Stimulated activated CD4-positive, alpha-beta T cell treated with anti-CD3 and anti-CD28 coated beads, TNF-alpha, amount 100 ng/mL, for 24 hours (primary cell): ENCODE measurements at places on chromosomes 6 and 20.

- no peak for DNase-seq
These were observed 178.2 kb downstream of the SOX4 start for GRCh38 chr6:21771626-21772320.

DNA sequence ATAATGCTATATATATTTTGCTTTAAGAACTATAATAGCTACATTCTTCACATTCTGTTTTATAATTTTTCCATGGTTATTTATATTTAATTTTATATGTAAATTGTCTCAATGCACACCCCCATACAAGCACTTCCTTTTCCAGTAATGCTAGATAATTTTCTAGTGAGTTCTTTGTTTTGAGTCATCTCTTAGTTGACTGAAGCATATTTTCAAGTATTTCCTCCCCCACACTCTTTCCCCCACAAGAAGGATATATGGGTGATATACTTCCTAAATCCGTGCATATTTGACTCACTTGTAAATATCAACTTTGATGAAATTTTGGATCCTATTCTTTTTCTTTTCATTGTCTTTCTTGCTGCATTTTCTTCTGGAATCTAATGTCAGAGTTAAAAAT is 82.1 kb upstream of the SRSF6 start:
- DNase-seq: no peak

- DNase-seq: no peak
These were observed 30.1 kb downstream of the ELMO2 start for GRCh38 chr20:46376196-46376785.

DNA sequence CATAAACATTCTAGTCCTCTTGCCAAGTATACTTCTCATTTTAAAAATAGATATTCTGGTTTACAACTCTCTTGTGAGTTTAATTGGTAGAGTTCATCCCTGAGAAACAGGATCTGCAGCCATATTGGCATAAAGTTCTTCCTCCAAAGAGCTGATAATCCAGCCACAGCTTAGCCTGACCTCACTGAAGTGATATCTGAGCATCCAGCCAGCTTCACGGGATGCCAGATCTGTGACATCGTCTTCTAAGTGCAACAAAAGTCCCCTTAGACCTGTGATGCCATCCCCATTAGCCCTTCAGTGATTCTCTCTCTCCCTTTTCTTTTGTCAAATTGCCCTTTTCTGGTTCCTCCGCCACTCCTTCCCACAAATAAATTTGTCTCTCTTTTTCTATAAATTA is 180.6 kb upstream of the STXBP5 start:
- no peak for DNase-seq

DNA sequence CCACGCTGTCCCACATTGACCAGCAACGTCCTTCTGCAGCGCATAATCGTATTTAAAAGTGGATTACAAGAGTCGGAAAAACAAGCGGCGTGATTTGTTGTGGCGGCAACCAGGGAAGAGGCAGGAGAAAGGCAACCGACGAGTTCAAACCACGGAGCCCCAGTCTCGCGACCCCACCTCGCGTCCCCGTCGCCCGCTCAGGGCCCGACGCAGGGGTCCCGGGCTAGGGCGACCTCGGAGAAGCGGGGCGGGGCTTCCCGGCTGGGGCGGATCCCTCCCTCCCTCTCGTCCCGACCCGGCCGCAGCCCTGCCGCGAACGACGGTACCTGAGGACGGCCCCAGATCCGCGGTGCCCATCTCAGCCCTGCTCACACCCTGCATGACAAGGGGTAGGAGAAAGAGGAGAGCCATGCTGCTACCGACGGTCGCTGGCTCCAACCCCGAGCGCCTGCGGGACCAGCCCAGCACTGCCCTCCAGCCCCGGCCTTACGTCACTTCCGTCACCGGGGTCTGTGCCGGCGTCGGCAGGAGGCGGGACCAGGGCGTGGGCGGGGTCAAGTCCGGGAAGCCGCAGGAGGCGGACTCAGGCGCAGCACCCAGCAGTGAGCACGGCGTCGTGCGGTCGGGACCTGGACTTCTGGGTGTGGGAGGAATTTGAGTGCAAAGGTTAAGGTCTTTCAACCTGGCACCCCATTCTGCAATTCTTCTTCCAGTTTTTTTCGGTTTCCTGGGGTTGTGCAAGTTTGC is at the start of gene IFNGR1:
IFNGR1 (minus strand) TSS at position 469 of the 747 bp plus-strand sequence; CDS start at position 411, 58 bp downstream.
- DNase-seq: peak; percentile 97

- no peak for DNase-seq
These were observed 90.5 kb downstream of the GPX5 start for GRCh38 chr6:28615955-28616747.

- DNase-seq: no peak
These were observed 103.2 kb upstream of the GRIK2 start for GRCh38 chr6:101290346-101290745.

DNA sequence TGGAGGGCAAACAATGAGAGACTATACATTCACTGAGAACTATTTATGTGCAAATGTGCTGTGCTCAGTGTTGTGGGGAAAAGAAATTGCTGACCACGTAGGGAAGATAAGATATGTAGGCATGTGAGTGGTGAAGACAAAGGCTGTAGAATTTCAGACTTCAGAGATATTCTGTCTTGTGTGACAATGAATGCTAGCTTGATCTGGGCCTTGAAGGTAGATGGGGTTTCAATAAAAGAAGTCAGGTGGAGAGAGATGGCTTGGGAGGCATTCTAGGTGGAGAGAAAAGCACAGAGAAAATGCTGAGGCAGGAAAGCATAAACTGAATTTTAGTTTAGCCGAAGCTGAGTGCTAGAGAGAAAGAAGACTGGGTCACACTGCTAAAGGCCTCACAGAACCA is 56.8 kb upstream of the EEF1A1 start:
- DNase-seq: no peak

GRCh38 chr6:157030755-157031154 is 253.6 kb downstream of the ARID1B start:
- no peak for DNase-seq

GRCh38 chr6:11634948-11635347 is 97.4 kb downstream of the TMEM170B start:
- no peak for DNase-seq

GRCh38 chr6:43767553-43768505 is 2.2 kb upstream of the VEGFA start:
- DNase-seq: no peak

- peak; percentile 24 for DNase-seq
These were observed 74.4 kb upstream of the FOXC1 start for GRCh38 chr6:1535295-1535694.

DNA sequence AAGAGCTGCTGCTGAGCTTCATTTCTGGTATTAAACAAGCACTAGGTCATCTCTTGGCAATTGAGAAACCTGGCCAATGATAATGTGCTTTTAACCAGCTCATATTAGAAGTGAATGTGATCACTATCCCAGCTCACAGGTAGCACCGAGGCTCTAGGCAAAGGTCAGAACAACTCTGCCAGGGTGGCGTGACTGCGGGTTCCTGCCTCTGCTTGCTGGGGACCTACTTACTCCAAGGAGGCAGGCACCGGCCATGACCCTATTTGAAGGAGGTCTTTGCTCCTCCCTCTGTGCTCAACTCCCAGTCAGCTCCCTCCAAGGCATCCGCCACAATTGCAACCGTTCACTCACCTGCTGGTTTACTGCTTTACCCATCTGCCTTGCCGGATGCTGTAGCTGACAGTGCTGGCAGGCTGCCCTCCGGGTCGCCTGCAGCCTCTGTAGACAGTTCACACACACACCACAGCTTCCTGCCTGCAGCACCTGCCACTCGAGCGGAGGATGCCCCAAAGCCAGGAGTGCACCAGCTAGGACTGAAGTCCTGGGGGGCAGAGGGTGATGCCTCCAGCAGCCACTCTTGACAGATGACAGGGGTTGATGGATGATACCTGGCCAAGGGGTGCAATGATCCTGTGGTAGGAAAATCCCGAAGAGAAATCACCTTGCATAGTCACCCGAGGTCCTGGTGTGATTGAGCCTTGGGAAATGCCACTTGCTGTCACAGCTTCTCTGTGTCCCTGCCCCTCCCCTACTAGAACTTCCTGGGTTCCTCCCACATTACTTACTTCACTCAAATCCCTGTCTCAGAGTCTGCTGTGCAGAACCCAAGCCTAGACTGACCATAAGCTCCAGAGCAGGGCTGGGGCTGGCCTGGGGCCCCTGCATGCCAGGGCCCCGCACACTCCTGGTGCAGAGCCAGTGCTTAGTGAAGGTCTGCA is 8.8 kb upstream of the VSX1 start:
- DNase-seq: peak; percentile 24

GRCh38 chr20:24406750-24407149 is 62.7 kb upstream of the SYNDIG1 start:
- no peak for DNase-seq

DNA sequence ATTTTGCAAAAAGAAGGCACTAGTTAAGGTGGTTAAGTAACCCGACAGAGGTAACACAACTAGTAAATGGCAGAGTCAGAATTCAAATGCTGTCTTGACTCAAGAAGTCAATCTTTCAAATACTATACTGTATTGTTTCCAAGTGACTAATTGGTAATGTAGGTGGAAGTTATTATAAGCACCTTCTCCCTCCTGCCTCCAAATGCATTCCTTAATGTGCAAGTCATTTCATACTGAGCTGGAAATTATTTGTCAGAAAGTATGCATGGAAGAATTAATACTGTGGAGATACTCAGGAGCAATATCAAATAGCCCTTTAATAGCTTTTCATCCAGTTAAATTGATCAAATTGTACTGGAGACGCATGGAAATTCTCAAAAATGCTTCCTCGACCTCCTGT is 579.1 kb downstream of the DOK5 start:
- DNase-seq: no peak

DNA sequence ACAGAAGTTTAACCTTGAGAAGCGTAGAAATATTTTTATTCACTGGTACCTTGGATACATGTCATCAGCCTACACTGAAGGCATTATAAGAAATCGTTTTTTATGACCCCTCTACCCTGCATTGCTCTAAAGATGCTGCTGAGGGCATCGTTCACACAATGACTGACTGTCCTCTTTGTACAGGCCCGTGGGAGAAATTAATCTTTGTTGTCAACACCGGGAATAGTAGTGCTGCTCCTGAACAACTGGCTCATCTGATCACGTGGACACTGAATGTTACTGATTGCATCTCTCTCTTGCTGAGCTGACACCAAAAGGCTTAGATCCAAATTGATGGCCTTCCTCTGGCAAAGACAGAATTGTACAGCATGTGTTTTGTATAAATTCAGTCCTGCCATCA is 157.1 kb upstream of the SMLR1 start:
- no peak for DNase-seq

DNA sequence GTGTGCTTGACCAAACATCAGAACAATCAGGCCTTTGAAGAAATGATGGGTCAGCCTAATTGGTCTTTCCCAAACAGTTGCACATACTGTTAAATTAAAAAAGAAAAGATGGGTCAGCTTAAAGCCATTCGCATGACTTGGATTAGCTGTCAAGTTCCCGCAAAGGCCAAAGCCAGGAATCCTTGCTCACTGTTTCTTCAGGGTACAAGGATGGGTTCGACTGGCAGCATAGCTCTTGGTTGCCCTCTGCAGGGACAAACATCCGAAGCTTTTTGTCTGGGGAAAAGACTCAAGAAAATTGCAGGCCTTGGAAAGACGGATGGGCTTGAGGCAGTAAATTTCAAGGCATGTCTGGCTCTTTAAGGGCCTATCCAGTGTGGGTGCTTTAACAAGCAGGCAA is 168.0 kb downstream of the HDGFL1 start:
- DNase-seq: no peak

- no peak for DNase-seq
These were observed 35.0 kb downstream of the RNF144B start for GRCh38 chr6:18422136-18422535.

DNA sequence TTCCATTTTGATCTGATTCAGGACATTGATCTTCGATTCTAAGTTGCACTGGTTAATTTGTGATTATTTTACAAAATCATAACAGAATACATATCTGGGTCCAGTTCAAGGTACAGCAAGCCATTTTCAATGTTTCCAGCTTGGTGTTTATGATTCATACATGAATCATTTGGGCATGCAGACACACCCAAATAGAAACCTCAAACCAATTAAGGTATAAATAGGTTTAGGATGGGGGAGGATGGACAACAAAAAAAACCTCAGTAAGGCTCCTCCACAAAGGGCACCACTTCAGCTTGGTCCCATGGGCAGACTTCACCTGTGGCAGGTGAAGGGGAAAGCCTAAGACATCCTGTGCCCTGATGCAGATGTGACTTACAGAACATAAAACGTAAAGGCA is 192.7 kb downstream of the KHDC1L start:
- no peak for DNase-seq

- DNase-seq: no peak
These were observed 56.5 kb downstream of the SCML4 start for GRCh38 chr6:107767637-107768036.

- DNase-seq: no peak
These were observed 6.2 kb downstream of the SLCO4A1 start for GRCh38 chr20:62648318-62648995.

GRCh38 chr6:89359561-89359960 is 7.0 kb upstream of the UBE2J1 start:
- DNase-seq: no peak

GRCh38 chr6:4777394-4777935 is 1.3 kb downstream of the CDYL start:
- DNase-seq: no peak

DNA sequence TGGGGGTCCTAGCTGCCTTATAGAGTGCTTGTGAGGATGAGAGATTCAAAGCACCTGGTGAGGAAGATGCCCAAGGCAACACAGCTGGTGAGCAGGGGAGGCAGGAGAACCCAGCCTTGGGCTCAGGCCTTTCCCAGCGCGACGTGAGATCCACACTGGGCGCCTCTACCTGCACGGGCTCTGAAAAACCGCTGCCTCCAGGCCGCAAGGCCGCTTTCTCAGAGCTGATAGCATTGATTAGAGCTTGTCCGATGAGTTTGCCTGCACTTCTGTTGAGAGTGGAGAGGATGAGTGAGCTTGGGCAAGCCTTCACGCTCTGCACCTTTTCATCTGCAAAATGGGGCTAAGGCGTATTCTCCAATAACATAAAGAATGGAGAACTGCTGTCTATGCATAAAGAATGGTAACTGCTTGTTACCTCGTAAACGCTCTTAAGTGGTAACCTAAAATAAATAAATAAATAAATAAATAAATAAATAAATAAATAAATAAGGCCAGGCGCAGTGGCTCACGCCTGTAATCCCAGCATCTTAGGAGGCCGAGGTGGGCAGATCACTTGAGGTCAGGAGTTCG is 916 bp downstream of the PABPC1L start:
- no peak for DNase-seq

GRCh38 chr20:48339986-48340882 is 487.6 kb downstream of the PREX1 start:
- no peak for DNase-seq

- DNase-seq: peak; percentile 12
These were observed 42.2 kb downstream of the C6orf132 start for GRCh38 chr6:42100029-42100901.

- DNase-seq: no peak
These were observed 101.5 kb downstream of the ISM1 start for GRCh38 chr20:13322621-13323020.

GRCh38 chr6:137705160-137706082 is 161.6 kb upstream of the TNFAIP3 start:
- DNase-seq: peak; percentile 55

DNA sequence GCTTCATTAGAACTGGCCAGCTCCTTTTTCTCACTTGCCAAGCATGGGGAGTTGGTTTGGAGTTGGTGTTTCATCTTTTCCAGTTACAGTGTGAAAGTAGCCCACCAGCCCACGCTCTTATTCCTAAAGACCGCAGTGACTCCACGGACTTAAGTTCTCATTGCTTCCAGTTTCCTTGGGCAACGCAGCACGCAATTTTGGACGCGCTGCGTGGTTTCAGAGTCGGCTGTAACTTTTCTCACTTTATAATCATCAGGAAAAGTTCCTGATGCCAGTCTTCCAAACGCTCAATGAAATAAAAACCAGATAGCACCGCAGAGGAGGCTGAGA is 381 bp upstream of the PEX7 start:
- peak; percentile 9 for DNase-seq
